Activated T-cell treated with anti-CD3 and anti-CD28 coated beads, Interleukin-2, amount 50 U/mL, for 1 hour (primary cell): ENCODE measurements at places on chromosomes 3 and 15.

DNA sequence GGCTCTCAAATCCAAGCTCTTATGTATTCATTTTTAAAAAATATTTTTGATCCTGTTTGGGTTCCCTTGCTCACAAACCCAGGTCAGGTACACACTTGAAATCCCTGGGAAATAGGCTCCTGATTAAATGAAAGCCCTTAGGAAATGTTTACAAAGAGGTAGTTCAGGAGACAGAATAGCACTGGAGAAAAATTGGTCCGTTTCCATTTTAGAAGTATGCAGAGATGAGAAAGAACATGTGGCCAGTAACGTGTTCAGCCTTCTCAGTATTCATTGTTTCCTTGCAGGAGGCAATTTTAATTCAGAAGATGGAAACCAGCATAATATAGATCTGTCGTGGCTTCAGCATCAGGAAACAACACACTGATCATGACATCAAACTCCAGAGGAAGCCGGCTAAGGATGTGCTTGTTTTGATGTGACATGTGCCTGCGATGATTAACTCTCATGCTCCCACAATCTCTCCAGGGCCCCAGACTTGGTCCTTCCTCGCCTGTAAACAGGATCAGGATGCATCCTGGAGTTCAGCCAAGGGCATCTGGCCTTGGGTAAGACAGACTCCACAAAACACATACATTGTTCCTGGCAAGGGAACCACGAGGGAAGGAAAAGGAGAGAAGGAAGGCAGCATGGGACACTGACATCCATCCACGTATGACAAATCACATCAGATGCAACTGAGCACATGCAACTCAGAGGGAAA is 350.5 kb upstream of the THBS1 start:
- no peak for DNase-seq

DNA sequence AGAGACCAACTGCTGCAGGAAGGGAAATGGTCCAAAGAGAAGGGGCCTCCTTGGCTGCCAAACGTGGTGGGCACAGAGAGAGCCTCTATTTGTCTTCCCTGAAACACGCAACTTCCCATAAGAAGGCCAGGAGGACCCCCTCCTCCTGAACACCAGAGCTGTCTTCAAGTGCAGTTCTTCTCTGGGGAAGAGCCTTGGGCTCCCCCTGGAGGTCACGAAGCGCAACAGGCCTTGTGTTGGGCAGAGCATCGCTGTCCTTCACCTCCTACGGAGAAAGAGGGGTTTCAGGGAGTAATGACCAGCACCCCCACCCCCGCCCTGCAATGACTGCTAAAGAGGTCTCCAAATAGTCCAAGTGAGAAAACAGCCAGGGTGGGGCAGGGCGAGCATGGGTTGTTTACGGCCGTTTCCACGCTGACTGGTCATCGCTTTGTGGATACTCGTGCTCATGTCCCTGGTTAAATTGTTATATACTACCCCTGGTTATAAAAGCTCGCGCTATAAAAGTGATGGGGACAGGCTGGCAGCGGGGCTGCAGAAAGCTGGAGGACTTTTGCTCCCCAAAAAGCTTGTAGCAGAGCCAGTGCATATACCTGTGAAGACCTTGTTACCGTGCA is 397.5 kb upstream of the ATP10A start:
- peak; percentile 23 for DNase-seq

DNA sequence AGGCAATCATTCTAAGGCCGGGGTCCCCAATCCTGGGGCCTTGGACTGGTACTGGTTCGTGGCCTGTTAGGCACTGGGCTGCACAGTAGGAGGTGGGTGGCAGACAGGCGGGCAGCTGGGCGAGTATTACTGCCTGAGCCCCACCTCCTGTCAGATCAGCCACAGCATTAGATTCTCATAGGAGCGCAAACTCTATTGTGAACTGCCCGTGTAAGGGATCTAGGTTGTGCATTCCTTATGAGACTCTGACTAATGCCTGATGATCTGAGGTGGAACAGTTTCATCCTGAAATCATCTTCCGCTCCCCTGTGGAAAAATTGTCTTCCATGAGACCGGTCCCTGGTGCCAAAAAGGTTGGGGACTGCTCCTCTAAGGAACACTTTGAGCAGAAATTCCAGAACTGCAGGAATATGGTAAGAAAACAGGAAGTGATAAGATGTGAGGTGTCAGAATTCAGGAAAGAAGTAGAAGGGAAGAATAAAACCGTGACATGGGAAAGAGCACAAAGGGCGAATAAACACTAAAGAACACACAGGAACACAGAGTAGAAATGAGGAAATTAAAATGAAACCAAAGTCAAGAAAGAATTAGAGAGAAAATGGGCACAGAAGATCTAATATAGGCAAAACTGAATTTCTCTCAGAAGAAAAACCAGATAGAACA is 57.6 kb downstream of the PDCD6IP start:
- no peak for DNase-seq

DNA sequence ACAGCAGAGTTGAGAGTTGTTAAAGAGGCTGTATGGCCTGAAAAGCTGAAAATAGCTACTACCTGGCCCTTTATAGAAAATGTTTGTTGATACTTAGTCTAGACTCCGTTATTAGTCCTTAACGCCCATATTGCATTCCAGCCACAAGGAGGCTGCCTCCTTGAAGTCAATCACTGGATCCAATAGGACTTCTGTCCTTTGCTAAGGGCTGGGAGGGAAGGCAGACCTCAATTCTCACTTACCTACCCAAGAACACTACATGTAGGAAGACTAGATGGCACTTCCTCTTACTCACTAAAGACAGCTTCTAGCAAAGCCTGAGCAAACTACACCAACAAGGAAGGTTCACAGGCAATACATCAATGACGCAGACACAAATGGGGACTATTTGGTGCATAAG is 139.5 kb upstream of the HACD2 start:
- no peak for DNase-seq

- no peak for DNase-seq
Observed at GRCh38 chr3:115187149-115187757, 40.2 kb upstream of the ZBTB20 start.
